ENCODE measurements at places on chromosomes 7 and 10.
A peak's percentile ranks its signal among the peaks of the same experiment; 100 is the strongest.

- no peak for DNase-seq
Measured at GRCh38 chr7:136086712-136087111, 109.6 kb upstream of the MTPN start.

GRCh38 chr7:77657427-77658224 lies 38.6 kb upstream of the RSBN1L start:
- DNase-seq: peak; percentile 23

DNA sequence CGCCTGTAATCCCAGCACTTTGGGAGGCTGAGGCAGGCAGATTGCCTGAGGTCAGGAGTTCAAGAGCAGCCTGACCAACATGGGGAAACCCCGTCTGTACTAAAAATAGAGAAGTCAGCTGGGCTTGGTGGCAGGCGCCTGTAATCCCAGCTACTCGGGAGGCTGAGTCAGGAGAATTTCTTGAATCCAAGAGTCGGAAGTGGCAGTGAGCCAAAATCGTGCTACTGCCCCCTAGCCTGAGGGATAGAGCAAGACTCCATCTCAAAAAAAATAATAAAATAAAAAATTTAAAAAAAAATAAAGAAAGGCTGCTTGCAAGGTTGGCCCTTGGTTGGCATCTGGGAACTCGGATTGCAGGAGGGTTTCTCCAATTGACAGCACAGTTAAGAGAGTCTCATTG lies 221.6 kb downstream of the DGKI start:
- no peak for DNase-seq

- DNase-seq: no peak
Measured at GRCh38 chr10:8534096-8534495, 479.6 kb downstream of the GATA3 start.

DNA sequence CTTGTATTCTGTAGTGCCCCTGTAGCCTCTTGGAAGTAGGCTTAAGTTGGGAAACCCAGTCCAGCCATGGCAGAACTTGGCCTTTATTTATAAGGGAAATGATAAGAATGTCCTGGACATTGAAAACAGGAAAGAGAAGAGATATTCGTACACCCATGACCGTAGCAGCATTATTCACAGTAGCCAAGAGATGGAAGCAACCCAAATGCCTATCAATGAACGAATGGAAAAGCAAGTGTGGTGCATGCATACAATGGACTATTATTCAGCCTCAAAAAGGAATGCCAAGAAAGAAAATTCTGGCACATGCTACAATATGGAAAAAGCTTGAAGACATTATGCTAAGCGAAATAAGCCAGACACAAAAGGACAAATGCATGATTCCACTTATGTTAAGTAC lies 315.3 kb downstream of the CXCL12 start:
- DNase-seq: no peak

- DNase-seq: no peak
Measured at GRCh38 chr10:79316671-79317431, 30.4 kb upstream of the PPIF start.

- no peak for DNase-seq
Measured at GRCh38 chr10:30873411-30873810, 158.3 kb downstream of the ZNF438 start.

DNA sequence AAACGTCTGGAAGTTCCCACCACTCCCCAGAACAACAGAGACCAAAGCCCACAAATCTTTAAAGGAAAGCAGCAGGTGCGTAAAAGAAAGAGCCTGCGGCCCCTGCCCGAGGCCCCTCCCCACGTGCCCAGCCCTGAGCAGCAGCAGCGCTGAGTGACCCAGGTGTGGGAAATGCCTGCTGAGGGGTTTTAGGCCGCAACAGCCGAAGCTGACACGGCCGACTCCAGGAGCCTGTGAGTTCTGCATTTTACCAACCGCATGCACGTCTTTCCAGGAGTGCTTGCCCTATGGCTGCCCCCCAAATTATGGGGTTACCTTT lies 1.6 kb upstream of the KNDC1 start:
- DNase-seq: no peak

GRCh38 chr10:116866987-116867595 lies 17.8 kb downstream of the ENO4 start:
- no peak for DNase-seq

GRCh38 chr7:131692131-131692960 lies 135.9 kb upstream of the PODXL start:
- DNase-seq: peak; percentile 57

GRCh38 chr10:78811174-78811573 lies 257.6 kb upstream of the ZMIZ1 start:
- DNase-seq: no peak

DNA sequence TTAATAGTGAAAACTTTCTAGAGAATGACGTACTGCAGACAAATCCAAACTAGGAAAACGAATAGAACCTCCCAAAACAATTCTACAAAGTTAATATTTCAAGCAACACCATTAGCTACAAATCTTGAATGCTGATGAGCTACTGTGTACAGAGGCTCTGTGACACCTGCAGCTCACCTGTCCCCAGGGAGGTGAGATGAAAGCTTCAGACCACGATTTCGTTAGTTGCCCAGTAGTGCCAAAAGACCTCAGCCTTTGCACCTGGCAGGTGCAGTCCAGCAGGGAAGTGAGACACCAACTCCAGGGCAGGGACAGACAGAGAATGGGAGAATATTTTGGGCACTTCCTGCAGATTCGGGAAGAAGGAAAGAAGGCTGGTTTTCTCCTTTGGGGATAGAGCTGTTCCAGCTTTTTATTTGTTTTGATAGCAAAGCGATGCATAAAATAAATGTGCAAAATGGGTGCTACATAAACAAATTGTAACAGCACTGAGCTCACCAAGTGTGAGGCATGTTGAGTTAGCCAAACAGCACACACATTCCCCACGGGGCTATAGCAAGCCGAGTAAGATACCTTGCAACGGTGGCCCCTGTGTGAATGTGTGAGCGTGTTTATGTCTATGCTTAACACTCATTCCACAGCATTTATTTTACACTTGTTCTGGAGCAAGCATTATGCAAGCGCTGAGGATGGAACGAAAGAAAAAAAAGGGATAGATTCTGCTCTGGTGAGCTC lies 1024.8 kb upstream of the AUTS2 start:
- peak; percentile 24 for DNase-seq

GRCh38 chr10:53403688-53404087 lies 631.1 kb upstream of the MBL2 start:
- no peak for DNase-seq

- no peak for DNase-seq
Measured at GRCh38 chr10:78405736-78406135, 372.1 kb downstream of the RPS24 start.

GRCh38 chr7:124031919-124032318 lies 948 bp downstream of the TMEM229A start:
- no peak for DNase-seq

DNA sequence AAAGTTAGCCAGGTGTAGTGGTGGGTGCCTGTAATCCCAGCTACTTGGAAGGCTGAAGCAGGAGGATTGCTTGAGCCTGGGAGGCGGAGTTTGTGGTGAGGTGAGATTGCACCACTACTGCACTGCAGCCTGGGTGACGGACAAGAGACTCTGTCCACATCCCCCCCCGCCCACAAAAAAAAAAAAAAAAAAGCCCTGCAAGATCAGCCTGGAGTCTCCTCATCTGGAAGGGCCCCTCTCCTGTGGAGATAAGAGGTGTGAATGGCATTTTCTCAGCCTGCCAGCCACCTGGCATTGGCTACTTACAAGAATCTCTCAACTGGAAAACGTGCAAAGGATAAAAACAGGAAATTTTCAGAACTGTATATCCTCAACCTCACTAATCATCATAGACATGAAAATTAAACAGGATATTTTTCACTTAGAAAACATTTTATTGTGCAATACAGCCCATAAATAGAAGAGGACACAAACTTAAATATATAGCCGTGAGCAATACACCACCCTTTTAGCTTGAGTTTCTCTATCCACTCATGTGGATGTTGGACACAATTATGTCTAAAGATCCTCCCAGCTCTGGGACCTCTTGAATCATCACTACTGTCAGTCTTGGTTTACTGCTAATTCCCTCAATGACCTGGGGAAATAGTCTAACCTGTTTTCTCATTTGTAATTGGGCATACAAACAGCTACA lies 11.3 kb upstream of the TSPAN15 start:
- DNase-seq: no peak

DNA sequence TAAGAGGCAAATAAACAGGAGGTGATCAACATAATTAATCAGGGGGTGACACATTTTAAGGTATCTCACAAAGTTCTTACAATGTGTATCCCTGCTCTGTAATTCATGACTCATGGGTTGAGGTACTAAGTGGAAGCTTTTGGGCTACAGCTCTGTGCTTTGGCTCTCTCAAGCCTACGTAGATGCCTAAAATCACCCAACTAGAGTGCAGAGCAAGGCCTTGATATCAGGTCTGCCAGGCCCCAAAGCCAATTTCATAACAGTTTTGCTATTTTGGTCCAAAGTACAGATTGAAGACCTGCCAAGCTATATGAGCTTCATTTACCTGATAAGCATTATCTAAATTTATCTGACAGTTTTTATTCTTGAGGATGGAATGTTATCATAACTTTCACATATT lies 175.3 kb upstream of the BET1 start:
- no peak for DNase-seq

- DNase-seq: no peak
Measured at GRCh38 chr7:36190447-36191291, 37.6 kb downstream of the EEPD1 start.

- DNase-seq: no peak
Measured at GRCh38 chr7:100887516-100888290, 1.8 kb downstream of the UFSP1 start.

- DNase-seq: no peak
Measured at GRCh38 chr7:115558161-115558560, 472.4 kb downstream of the TFEC start.

DNA sequence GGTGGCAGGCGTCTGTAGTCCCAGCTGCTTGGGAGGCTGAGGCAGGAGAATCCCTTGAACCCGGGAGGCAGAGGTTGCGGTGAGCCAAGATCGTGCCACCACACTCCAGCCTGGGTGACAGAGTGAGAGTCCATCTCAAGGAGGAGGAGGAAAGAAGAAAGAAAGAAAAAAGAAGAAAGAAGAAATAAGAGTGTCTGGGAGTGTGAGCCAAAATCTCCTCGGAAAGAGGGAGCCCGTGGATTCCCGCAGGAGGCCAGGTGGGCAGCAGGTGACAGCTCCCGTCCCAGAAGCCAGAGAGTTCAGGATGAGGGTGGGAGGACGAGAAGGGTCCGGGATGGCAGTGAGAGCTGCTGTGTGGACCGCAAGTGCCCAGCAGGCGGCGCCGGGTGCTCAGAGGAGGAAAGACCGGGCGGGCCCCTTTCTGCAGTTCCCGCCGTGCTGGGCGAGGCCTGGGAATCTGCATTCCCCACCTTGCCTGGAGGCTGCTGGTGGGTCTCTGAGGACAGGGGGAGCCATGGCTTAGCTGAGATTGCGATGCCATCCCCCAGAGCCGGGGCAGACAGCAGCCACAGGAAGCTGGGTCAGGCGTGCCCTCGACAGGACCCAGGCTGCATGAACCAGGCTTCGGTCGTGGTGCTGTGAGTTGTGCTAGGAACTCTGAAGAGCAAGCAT lies 17.1 kb upstream of the AMZ1 start:
- DNase-seq: peak; percentile 68

GRCh38 chr7:151013356-151013732 lies 10.9 kb downstream of the ATG9B start:
- DNase-seq: no peak

DNA sequence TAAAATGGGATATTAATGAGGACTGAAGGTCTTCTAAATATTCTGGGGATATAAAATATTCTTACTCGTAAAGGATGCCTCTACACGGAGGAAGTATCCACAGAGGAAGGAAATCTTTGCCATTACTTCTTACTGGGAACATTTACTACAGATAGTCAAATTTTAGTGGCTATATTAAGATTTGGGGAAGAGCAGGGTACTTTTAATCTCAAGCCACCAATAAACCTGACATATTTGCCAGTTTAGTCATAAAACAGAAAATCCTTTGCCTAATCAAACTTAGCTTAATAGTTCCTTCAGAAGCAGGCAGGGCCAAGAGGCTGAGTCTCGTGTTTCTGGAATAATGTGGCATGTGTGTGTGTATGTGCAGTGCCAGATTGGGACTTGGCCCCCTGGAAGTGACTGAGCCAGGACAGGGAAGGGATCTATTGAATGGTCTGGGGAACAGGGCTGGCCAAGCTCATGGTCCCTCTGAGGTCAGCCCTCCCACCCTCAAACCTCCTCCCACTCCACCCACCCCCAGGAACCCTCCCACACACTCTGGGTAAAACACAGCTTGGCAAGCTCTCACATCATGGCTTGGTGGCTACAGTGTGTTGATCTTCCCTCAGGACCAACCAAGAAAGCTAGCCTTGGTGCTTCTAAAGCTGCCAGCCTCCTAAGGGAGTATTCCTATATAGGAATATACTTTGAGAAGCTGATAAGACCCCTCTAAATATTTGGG lies 1.6 kb upstream of the PIK3CG start:
- no peak for DNase-seq

DNA sequence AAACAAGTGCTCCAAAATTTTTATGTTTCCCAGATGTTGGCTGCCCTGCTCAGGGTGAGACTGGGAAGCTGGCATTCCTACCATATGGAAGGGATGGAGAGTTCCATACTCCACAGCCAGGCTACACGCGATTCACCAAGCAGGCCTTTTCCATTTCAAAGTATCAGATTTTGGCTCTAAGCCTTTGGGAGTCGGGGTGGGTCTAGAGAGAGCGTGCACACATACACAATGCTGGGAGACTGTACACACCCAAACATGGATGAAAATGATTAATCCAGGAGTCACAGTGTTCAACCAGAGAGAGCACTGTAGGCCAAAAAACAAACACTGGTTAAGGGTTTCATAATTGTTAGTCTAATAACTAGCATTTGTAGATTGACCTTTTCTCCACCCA lies 295.0 kb downstream of the BICC1 start:
- DNase-seq: no peak

GRCh38 chr10:87646935-87647334 lies 12.7 kb upstream of the PAPSS2 start:
- DNase-seq: no peak
